ENCODE measurements at places on chromosomes 6 and 20.

- DNase-seq: no peak
Measured at GRCh38 chr6:137933696-137934095, 66.6 kb downstream of the TNFAIP3 start.

- DNase-seq: no peak
Measured at GRCh38 chr20:38609815-38610214, 8.2 kb downstream of the ARHGAP40 start.

DNA sequence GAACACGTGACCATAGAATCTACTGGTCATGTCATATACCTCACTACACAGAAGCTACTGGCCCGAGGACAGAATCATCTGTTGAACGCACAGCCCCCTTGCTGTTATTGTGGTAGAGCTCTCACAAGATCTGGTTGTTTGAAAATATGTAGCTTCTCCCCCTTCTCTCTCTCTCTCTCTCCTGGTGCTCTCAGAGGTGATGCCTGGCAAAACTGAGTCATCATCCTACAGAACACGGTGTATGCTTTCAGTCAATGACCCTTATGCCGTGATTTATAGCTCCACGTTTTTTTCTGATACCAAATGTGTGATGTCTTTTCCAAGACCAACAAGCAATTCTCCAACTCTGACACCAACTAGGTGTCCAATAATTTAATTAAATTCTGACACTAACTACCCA is 13.0 kb upstream of the RBM24 start:
- DNase-seq: no peak

DNA sequence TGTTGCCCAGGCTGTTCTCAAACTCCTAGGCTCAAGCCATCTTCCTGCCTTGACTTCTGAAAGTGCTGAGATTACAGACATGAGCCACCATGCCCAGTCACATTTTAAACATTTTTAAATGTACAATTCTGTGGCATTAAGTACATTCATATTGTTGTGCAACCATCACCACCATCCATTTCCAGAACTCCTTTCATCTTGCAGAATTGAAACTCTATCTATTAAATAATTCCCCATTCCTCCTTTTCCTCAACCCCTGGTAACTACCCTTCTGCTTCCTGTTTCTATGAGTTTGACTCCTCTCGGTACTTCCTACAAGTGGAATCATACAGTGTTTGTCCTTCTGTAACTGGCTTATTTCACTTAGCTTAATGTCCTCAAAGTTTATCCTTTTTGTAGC is 103.8 kb upstream of the NAA20 start:
- no peak for DNase-seq

DNA sequence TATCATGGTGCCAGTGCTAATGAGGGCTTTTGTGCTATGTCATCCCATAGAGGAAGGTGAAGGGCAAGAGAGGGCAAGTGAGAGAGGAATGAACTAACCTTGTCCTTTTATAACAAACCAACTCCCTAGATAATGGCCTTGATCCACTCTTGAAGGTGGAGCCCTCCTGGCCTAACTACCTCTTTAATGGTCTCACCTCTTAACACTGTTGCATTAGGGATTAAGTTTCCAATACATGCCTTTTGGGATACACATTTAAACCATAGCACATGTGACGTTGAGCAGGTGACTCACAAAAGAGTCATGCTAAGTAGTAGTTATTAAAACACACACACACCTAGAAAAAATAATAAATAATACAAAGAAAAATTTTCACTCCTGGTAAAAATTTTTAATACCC is 36.9 kb downstream of the CCN2 start:
- no peak for DNase-seq

- DNase-seq: no peak
Measured at GRCh38 chr20:32626859-32627636, 41.9 kb upstream of the NOL4L start.

- DNase-seq: no peak
Measured at GRCh38 chr6:46103441-46104115, 26.2 kb upstream of the ENPP4 start.

DNA sequence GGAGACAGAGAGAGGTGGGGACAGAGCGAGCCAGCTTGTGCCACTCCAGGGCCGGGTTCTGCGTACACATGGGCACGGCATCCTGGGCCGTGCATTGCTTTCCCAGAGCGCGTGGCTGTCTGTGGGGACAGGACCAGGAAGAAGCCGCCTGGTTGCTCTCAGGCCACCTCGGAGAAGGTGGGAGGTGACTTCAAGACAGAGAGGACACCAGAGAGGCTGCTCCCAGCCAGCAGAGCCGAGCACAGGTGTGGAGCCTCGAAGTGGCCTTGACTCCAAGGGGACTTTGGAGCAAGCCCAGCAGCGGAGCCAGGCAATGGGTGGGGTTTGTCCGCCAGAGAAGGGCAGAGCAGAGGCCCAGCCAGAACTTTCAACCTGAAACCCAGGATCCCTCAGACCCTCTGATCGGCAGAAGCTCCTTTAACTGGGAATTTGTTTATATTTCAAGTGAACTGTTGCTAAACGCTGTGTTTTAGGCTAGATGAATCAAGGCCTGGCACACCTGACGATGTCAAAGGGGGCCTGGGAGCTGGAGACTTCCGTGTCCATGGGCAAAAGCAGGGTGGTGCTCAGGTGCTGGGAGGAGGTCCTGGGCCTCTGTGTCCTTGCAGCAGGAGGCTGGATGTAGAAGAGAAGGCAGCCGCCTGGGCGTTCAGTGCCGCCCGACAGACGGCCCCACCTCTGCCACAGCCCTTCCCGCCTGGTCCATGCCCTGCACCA is 262.1 kb downstream of the DLL1 start:
- DNase-seq: no peak

DNA sequence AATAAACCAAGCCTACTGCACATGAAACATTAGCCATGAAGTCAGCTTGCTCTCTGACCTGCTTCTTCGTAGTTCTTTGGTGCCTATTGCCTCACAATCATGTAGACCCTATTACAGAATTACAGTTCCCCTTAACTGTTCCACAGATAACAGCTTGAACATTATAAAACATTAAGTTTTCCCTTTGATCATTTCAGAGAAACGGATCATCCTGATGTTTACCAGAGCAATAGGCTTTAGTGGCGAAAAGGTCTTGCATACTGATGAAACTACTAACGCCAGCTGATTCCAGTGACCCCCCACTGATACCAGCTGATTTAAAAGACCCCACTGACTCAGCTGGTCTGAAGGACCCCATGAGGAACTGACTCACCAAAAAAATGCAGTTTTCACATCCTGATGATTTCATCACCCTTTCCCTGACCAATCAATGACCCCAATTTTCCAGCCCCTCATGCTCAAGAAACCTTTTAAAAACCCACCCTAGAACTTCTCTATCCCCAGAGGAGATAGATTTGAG is 39.4 kb upstream of the MLIP start:
- DNase-seq: no peak

GRCh38 chr6:33112148-33112547 is 36.4 kb downstream of the HLA-DPB1 start:
- DNase-seq: no peak

GRCh38 chr6:96157018-96157565 is 141.3 kb downstream of the FUT9 start:
- DNase-seq: no peak

- no peak for DNase-seq
Measured at GRCh38 chr6:130761286-130761685, 65.9 kb upstream of the SMLR1 start.

GRCh38 chr20:47765691-47766594 is 19.3 kb downstream of the SULF2 start:
- DNase-seq: no peak

GRCh38 chr20:49199729-49200293 is 11.7 kb upstream of the STAU1 start:
- no peak for DNase-seq

- DNase-seq: no peak
Measured at GRCh38 chr20:4256874-4257273, 241.5 kb upstream of the RNF24 start.

GRCh38 chr20:64080013-64080812 is at the start of gene OPRL1:
OPRL1 (plus strand) TSS chr20:64080082; CDS start chr20:64092721, 12,639 bp downstream.
- DNase-seq: no peak

DNA sequence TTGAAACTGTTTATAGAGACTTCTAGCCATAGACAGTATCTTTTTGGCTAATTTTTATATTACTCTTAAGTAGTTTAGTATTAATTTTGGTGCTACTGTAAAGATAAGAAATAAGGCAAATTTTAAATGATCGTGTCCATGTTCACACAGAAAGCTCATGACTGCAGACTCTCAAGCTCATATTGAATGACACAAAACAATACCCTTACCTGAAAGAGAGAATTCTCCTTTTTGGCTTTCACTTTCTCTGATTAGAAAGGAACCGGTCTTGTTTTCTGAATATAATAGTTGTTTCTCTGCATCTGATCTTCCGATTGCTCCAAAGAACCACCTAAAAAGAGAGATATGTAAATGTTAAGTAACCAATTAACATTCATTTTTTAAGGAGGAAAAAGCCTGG is 57.0 kb downstream of the FRK start:
- no peak for DNase-seq

DNA sequence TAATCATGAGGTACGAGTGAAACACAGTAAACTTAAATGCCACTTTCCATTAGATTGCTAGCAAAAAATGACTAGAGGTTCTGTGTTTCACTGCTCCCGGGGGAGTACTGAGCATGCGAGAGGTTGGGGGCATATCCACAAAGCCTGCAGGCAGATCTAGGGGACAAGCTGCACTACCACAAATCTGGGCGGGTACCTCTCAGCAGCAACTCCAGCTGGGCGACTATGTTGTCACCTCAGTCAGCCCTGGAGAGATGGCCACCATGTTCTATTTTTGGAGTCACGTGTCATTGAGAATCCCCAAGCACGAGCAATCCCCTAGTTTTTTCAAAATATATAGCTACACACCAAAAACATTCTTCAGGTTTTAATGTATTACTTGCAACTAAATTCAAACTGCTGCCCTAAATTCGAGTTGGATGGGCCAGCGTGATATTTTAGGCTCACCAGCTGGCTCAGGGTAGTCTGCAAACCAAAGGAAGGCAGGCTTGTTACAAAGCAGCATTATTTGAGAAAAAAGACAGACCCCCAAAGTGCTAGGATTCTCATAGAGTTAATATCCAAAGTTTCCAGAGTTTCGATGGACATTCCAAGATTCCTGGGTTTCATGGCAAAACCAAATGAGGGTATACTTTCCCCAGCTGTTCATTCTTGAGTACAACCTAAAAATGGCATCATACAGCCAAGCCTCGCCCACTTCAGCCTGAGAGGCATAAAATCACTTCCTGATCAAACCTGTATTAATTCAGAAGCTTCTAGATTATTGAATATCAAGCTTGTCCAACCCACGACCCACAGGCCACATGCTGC is 24.1 kb upstream of the MYLIP start:
- DNase-seq: no peak

- no peak for DNase-seq
Measured at GRCh38 chr20:36268440-36269342, 32.4 kb downstream of the AAR2 start.

DNA sequence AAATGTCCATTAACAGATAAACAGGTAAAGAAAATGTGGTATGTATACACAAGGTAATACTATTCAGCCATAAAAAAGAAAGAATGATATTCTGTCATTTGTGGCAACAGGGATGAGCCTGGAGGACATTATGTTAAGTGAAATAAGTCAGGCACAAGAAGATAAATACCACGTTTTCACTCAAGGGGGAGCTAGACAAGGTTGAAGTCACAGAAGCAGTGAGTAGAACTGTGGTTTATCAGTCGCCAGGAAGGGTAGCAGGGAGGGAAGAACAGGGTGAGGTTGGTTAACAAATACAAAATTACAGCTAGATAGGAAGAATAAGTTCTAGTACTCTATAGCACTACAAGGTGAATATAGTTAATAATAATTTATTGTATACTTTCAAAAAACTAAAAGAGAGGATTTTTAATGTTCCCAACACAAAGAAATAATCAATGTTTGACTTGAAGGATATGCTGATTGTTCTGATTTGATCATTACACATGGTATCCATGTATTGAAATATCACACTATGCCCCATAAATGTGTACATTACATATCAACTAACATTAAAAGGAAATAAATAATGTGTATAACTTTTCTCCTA is 21.1 kb downstream of the RTN4IP1 start:
- DNase-seq: peak; percentile 1

- no peak for DNase-seq
Measured at GRCh38 chr20:61664556-61665320, 400.9 kb downstream of the TAF4 start.

GRCh38 chr6:166499350-166500163 is 86.9 kb downstream of the RAMACL start:
- DNase-seq: no peak

- no peak for DNase-seq
Measured at GRCh38 chr6:74510878-74511277, 695.0 kb downstream of the COL12A1 start.

DNA sequence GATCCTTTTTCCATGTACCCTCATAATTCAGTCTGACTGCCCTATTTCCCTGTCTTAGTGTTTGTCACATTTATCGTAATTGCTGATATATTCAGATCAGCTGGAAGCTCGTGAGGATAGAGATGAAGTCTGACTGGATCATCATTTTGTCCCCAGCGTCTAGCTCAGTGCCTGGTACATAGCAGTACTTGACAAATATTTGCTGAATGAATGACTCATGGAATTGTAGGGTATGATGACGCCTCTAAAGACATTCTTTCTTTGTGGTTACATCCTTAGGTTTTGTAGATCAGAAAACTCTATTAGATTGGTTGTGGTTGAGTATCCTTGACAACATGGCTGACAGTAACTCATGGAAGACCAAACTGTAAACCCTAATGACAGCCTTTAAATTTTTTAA is 68.9 kb downstream of the MTHFD1L start:
- DNase-seq: no peak

DNA sequence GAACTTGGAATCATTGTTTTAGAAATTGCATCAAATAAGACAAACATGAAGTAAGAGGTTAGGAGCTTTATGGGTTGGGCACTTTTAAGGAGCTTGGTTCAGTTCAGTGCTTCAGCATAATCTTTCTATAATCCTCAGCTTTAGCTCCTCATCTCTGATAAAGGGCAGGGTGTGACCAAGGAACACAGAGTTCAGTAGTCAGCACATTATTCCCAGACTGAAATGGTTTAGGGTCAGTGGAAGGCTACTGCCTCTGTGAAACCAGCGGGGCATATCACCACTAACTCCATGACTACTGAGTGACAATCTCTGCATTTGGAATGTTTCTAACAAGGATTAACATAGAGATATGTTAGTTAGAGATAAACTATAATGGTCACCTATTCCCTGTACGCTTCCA is 36.9 kb downstream of the CRYBG1 start:
- DNase-seq: no peak

GRCh38 chr6:40788661-40789655 is 201.8 kb upstream of the LRFN2 start:
- DNase-seq: no peak

GRCh38 chr20:17733767-17734304 is 34.1 kb downstream of the BANF2 start:
- no peak for DNase-seq

DNA sequence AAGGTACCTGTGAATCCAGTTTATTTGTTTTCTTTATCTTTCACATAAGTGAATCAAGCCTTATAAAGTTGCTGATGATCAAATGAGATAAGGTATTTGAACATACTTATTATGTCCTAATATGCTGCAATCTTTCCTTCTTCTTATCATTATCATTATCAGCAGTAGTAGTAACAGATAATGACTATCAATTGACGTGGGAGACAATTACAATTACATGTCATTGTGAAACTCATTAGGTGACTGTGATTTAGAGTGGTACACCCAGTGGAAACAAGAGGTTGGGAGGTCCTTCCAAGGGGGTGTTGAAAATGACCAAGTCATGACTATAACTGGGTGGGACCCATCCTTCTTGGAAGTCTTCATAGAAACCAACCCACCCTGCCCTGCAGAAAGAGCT is 2.8 kb downstream of the CLIC5 start:
- DNase-seq: no peak

- no peak for DNase-seq
Measured at GRCh38 chr20:4027590-4028265, 12.4 kb upstream of the RNF24 start.

Measured in stimulated activated CD8-positive, alpha-beta memory T cell treated with anti-CD3 and anti-CD28 coated beads, Interleukin-4, amount 100 ng/mL, for 1 hour (primary cell).